ENCODE measurements at places on chromosomes 2 and 18.

- DNase-seq: no peak
Observed at GRCh38 chr2:180419212-180419611, 412.1 kb upstream of the CWC22 start.

GRCh38 chr2:149739171-149739882, 151.8 kb upstream of the MMADHC start:
- DNase-seq: no peak

DNA sequence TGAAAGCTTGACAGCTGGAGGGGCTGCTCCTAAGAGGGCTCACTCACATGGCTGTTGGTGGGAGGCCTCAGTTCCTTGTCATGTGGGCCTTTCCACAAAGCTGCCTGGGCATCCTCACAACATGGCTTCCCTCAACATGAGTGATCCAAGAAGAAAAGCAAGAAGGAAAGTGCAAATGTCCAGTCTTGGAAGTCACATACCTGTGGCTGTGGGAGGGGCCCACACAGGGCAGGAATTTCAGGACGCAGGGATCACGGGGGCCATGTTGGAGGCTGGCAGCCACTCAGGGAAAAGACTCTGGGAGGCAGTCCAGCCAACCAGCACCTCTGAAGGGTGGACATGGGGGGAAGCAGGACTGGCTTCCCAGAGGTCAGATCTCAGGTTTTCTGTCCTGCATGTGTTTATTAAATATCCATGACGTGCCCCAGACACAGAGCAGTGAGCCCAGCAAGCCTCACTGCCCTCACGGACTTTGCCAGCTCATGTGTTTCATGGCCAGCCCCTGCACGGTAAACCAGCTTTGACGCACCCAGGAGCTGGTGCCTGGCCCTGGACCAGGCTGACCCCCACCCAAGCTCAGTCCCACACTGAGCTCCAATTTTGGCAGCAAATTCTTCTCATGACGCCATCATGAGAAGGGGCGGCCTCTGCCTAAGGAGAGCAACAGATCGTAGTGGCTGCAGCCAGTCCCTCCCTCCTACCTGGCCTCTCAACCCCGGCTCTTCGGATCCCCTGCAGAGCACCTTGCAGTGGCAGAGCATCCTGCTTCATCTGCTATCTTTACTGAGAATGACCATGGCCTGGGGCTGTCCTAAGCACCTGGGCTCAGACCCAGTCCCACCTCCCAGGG, 34.7 kb upstream of the GPR17 start:
- no peak for DNase-seq

GRCh38 chr2:230583581-230583980, 129.1 kb upstream of the CAB39 start:
- DNase-seq: no peak

- DNase-seq: peak; percentile 59
Observed at GRCh38 chr2:95074663-95075439, 46.8 kb downstream of the MRPS5 start.

GRCh38 chr18:42413870-42414269, 458.8 kb downstream of the PIK3C3 start:
- DNase-seq: no peak

DNA sequence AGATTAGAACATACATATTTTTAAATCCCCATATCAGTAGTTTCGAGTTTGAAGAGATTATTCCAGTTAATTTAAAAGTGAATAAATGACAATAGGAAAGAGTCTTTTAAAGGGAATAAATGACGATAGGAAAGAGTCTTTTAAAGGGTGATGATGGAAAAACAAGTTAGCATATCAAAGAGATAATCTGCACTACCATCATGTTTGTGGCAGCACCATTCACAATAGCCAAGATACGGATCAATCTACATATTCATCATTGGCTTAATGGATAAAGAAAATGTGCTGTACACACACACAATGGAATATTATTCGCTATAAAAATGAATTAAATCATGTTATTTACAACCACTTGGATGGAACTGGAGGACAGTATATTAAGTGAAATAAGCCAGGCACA, 15.0 kb downstream of the ATG16L1 start:
- no peak for DNase-seq

- DNase-seq: no peak
Observed at GRCh38 chr18:66083078-66083477, 332.3 kb downstream of the CDH7 start.

DNA sequence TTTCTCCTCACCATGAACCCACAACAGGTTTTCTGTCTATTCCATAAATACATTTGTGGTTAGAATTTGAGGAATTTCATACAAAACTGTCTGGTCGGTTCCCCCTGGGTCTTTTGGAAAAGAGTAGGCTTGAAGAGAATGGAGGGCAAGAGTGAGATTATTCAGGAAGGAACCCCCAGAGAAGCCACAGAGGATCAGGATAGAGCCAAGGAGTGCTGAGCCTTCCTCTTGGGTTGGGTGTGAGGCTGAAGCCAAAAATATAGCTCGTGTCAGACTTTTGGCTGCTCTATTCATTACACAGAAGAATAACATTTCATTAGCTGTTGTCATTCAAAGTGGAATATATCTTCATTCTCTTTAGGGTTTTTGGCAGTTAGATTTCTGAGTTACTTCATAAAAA, 45.9 kb upstream of the YES1 start:
- no peak for DNase-seq

GRCh38 chr2:64944484-64944883, 44.7 kb upstream of the SLC1A4 start:
- no peak for DNase-seq

DNA sequence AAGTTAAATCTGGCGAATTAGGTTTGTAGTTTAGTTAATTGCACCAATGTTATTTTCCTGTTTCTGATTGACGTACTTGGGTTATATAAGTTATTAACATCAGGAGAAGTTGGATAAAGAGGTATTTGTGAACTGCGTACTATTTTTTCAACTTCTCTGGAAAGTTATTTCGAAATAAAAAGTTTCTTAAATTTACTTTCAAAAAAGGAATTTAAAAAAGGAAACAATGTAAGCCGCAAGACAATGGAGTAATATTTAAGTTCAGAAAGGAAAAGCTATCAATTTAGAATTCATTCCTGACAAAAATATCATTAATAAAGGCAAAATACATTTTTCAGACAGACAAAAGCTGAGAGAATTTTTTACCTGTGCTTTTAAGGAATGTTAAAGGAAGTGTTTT, 47.7 kb downstream of the RAB10 start:
- DNase-seq: no peak

GRCh38 chr2:208268156-208268952, 2.3 kb downstream of the PIKFYVE start:
- no peak for DNase-seq
